ENCODE measurements at places on chromosomes 7 and 10. TPM values are rescaled to one million over a fixed set of nuclear protein-coding genes. Genes with fewer than 3 reads are reported as not detected.

DNA sequence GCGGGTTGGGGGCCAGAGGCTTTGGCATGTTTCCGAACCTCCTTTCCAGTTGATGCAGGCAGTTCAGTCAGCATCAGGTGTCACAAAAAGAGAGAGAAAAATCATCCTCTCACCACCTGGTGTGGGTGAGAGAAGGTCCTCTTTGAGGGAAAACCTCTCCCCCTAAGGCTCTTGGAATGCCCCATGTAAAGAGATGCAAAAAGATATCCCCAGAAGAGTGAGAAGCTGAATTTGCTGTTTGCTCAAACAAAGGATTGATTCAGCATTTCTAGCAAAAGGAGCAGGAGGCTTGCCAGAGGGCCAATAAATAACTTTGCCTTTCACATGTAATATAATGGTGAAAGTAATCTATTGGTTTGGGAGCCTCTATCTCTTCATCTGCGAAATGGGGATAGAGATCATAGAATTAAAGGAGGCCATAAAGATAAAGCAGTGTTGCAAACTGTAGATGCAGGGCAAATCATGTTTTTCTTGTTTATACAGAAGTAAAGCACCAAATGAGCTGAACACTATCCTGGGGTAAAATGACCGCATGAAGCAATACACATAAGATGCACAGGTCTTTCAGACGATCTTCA lies 425.9 kb downstream of the LRMDA start:
- DNase-seq: no peak

- no peak for DNase-seq
These were observed 1.9 kb downstream of the HGF start for GRCh38 chr7:81767926-81768325.

DNA sequence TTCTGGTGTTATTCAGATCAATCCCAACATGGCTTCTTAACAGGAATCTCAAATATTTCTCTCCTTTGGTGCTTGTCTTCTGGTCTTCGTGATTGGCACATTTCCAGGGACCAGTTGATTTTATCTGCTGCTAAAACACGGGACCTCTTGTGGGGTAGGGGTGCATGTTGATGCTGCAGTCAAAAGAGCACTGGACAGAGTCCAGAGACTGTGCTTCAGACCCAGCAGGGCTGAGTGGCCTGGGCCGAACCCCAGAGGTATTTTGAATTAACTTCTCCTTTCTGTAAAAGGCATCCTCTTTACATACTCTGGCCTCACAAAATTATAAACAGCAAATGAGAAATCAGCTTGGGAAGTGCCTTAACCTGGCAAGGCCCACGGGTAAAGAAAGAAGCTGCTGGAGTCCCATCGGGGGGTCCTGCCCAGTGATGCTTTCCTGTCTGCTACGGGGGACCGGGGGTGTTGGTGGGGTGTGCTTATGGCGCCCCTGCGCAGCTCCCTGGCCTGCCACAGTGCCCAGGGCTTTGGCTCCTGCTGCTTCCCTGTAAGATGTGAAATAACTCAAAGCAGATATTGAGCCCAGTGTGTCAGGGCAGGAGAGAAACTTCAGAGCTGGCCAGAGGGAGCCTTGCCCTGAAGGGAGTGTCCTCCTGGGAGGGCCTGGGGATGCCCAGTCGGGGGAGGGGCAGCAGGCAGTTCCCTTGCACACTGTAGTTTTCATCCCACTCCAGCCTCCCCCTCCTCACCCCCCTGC lies 230.5 kb downstream of the TCF7L2 start:
- no peak for DNase-seq

DNA sequence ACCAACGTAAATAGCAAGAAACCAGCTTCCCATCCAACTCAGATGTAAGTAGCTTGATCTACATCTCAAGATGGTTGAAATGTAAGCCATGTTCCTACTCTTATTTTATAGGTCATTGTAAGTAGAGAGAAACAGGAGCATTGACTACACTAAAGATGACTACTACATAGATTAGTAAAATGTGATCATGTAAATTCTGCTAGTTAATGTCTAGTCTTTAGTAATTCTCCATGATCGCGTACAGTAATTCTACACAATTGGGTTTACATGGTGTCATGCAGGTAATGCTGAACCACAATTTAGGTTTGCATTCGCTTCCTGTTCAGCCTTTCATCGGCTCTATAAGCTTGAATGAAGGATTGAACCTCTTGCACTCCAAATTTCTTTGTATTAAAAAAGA lies 14.9 kb upstream of the SFMBT2 start:
- DNase-seq: no peak

DNA sequence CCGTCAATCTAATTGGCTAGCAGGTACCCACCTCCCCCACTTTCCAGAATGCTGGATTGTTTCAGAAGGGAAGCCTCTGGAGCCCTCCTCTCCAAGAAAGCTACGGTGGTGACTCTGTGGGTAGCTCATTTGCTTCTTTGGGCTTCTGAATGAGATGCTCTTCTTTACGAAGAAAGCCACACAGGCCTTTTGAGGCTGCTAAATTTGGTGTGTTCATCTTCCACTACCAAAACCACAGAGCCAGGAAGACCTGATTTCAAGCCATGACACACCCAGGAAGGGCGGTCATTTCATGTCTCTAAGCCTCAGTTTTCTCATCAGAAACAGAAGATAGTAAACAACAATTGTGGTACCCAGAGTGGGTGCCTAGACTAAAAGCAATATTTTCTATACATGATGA lies 901.2 kb downstream of the KCNMA1 start:
- no peak for DNase-seq

GRCh38 chr7:69062020-69062765 lies 536.1 kb upstream of the AUTS2 start:
- DNase-seq: peak; percentile 37

GRCh38 chr10:116490028-116490662 lies 55.6 kb upstream of the PNLIP start:
- peak; percentile 10 for DNase-seq

DNA sequence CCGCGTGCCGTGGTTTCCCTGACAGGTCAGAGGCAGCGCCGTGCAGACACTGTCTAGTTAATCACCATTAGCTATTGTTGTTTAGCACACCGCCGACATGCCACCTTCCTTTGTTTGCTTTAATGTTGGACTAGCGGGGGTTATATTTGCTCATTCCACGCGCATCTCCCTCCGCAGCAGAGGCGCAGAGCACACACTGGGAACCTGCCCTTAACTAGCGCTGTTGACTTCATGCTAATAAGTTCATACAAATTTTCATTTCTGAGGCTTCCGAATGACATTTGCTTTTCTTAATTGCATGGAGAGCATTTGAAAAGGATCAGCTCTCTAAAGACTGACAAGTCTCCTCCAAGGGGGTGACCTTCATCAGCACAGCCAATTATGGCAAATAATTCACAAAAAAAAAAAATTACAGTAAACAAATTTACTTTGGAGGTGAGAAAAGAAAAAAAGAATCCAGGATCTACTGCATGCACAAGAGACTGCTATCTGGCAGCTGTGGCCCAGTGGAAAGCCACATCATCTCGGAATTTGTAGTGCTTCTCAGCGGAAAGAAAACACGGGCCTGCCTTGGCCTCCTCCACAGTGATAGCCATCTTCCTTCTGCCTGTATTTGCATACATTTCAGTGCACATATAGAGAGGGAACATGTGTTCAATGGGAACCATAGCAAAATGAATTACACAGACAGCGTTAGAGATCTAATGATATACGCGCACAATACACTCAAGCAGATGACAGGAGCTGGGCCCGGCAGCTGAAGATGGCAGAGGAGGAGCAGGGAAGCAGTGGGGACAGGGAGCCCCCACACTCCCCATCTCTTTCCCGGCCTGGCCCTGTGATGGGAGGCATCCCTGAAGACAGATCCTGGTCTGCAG lies 94.2 kb downstream of the EBF3 start:
- DNase-seq: no peak

Gene MALRD1
- not detected for polyA plus RNA-seq

Gene NME8
- not detected for polyA plus RNA-seq

Gene ADAM12
- polyA plus RNA-seq: 0.22 TPM

Data from endothelial cell of umbilical vein (primary cell).